SK-N-DZ (cell line): ENCODE measurements at places on chromosomes 3 and 15.

DNA sequence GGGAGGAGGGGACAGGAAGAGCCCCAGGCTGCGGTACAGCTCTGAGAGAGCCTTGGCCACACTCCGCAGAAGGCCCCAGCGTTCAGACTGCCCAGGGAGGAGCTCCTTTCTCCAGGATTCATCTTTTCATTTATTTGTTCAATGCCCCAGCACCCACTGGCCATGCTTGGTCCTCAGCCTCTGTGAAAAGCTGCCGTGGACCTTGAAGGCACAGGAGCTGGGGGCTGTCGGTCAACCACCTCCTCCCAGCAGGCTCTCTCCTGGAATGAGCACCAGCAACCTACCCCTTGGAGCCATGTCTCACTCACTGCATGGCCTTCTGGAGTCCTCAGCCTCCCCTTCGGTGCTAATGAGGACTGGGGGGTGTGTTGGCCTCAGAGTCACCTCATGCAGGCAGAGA, 21.6 kb upstream of the PRR23E start:
- DNase-seq, result no peak

DNA sequence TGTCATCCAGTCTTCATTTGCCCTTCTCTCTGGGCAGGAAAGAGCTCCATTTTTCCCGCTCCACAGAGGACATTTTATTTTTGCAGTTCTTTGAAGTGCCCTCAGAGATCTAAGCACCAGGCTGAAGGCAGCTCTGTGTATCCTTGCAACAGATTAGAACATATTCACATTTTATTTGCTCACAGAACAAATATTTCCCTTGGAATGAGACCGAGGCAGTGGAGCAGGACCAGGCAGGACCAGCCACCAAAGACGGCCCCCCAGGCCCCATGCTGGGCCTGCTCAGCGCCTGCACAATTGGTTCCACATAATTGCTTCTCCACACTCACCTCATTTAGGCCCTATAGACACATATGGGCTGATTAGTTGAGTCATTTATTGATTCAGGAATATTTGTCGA, 15.7 kb upstream of the ETV5 start:
- DNase-seq, result no peak

- no peak for DNase-seq
These were observed 92.1 kb upstream of the PLSCR4 start for GRCh38 chr3:146342989-146343388.

GRCh38 chr3:143001034-143001368, 369 bp upstream of the U2SURP start:
- no peak for DNase-seq

- DNase-seq, result no peak
These were observed 107.5 kb downstream of the CHCHD6 start for GRCh38 chr3:126811530-126811929.

- peak; percentile 57 for DNase-seq
These were observed 6.1 kb downstream of the PLCB2 start for GRCh38 chr15:40301467-40302179.

DNA sequence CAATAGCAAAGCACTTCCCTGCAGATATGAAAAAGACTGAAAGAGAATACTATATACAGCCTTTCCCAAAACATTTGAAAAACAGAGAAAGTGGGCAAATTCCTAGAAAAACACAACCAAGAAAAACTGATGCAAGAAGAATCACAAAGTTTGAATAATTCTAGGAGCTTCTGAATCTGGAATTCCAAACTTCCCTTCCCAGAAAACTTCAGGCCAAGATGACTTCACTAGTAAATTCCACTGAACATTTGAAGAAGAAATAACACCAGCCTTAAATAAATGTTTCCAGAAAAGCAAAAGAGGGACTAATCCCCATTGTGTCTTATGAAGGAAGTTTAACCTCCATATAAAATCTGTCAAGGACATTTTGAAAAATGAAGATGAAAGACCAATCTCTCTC, 15.8 kb upstream of the NSMCE3 start:
- no peak for DNase-seq

DNA sequence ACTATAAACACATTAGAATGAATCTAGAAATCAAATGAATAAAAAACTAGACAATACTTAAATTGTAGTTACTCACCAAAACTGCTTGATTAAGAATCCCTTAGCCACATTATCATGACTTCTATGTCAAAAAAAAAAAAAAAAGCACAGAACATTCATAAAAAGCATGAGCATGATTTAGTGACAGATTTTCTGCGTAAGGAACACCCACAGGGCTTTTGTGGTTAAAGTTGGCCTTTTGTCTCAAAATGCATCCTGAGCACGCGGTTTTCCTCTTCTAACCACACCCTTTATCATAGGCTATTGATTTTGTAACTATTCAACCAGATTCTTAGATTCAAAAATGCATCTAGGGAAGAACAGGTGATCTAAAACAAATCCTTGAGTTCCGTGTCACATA, 334.0 kb upstream of the NR2F2 start:
- DNase-seq, result no peak

DNA sequence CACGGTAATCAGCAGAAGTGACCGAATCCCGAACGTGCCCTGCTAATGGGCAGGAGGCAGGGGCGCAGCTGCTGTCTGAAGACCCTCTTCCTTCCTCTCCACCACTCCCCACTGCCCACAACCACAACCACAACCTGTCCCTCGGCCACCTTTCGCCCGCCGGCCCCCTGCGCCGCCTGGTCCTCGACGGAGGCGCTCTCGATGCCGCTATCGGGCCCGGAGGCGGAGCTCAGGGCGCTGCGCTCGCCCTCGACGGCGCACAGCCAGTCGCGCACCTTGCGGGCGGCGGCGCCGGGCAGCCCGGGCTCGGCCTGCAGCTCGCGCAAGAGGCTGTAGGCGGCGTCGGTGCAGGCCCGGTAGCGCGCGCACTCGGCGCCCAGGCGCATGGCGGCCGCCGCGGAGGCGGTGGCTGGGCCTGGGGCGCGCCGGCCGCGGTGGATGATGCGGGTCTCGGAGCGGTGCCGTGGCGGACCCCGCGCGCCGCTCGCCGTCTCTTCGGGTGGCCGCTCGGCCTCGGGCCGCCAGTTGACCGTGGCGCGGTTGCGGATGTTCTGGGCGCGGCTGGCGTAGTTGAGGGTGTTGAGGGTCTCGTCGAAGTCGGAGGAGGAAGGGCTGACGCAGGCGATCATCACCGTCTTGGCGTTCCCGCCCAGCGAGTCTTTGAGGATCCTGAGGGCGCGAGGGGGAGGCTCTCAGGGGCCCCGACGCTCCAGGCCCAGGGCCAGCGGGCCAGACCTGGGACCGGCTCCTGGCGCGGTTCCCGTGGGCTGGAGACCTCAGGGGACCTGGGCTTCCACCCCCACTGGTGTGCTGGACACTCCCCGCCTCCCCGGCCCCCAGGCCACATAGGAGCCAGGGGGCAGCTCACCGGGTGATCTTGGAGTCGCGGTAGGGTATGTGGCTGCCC, 6.9 kb downstream of the KIF7 start:
- DNase-seq, result no peak

GRCh38 chr3:79766496-79767193, 1.2 kb downstream of the ROBO1 start:
- peak; percentile 13 for DNase-seq

DNA sequence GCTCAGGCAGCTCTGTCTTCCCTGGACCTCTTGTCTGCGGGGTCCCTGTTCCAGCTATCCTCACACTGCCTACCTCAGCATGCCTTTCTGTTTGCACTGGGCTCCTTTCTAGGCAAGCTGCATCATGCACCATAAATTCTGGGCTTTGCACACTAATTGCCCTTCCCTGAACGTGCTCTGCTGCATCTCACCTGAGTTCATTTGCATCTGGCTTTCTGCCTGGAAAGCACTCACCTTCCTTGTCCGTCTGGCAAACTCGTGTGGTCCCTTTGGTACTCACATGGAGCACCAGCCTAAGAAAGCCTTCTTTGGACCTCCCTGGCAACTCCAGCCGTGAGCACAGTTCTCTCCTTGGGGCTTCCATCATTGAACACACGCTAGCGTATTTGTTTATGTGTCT, 365.6 kb downstream of the SV2B start:
- no peak for DNase-seq

DNA sequence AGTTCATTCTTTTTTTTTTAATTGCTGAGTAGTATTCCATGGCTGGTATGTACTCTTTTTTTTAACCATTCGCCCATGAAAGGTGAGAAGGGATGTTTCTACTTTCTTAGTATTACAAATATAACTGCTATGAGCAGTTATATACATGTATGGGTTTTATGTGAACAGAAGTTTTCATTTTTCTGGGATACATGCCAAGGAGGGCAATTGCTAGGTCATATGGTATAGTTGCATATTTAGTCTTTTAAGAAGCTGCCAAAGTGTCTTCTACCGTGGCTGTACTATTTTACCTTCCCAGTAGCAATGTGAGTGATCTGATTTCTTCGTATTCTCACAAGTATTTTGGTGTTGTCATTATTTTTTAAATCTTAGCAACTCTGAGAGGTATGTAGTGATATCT, 11.2 kb upstream of the KLHL40 start:
- DNase-seq, result no peak

- no peak for DNase-seq
These were observed 1.9 kb downstream of the TNIK start for GRCh38 chr3:171458071-171458863.
